NCI-H748 treated with DMSO at 0.1 percent for 48 hours (cell line): ENCODE measurements at places on chromosomes 7 and 10.

DNA sequence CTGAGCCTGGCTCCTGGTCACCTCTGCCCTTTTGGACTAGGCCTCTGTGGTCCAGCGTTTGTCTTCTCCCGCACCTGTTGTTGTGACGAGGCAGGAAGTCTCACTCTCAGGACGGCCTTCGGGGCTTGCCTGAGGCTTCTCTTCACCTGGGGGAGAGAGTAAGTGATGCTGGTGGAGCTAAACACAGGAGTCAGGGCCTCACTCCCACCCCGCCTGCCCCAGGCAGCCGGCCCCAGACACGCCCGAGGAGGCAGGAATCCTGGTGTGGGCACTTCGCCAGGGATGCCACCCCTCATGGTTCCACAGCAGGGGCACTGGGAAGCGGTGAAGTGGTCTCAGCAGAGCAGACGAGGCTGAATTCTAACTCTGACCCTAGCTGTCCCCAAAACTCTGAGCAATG, 42.4 kb downstream of the IL2RA start:
- no peak for DNase-seq

- DNase-seq: no peak
These were observed 83.2 kb upstream of the PRR15 start for GRCh38 chr7:29480451-29480850.

DNA sequence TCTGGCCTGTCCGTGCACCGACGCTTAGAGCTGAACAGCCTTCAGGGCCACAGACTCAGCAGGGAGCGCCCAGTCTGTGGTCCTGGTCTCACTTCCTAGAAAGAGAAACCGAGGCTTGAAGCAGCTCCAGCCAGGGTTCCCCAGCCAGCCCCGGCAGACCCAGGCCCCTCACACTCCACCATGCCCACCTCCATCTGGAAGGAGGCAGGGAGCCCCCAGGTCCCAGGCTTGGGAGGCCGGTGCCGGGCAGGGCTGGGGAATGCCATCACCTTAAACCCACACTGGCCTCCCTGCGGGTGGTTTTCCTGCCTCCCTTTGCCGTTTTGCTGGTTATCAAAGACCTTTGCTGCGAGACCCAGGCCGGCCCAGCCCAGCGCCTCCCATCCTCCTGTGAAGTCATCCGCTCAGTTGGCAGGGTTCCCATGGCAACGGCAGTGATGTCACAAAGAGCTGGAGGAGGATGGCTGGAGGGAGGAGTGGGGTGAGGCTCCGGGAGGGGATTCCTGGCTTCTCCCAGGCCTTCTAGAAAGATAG, 24.0 kb downstream of the ELFN1 start:
- no peak for DNase-seq

- no peak for DNase-seq
These were observed 129.9 kb downstream of the NOC3L start for GRCh38 chr10:94232711-94233383.

GRCh38 chr10:97207131-97207530, 21.4 kb upstream of the SLIT1 start:
- DNase-seq: no peak

- no peak for DNase-seq
These were observed 4.2 kb downstream of the SUN1 start for GRCh38 chr7:836429-836828.

DNA sequence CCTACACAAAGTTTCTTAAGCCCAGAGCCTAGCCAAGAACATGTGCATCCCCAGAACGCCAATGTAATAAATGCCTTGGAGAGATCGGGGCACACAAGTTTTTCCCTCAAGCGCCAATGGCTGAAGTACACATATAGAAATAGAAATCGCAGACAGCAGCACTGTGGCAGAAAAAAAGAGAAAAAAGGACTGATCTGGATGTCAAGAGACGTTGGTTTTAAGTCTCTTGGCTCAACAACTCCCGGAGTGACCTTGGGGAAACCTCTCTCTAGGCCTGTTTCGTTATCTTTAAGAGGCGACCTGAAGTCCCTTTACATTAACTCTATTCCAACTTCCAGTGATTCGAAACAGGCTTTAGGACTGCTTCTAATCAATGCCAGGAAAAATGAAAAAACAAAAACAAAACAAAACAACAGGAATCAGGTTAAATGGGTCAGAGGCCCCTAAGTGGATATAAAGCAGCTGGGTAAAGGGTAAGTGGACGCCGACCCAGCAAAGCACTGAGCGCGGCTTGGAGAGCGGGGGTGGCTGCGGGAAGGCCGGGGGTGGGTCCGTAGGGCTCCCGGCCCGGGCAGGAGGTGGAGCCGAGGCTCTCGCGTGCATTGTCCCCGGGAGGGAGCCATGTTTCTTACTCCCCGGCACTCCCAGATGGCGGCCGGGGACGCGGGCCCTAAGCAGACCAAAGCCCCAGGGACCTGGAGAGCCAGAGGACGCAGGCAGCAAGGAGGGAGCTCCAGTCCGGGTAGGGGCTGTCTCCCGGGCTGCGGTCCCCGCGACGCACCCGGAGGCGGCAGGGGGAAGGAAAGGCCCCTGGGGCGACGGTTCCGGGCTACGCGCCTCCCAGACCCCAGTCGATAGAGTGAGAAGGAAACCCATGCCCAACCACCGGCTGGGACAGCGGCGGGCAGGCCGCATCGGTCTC, 757 bp downstream of the EIF3A start:
- DNase-seq: no peak

DNA sequence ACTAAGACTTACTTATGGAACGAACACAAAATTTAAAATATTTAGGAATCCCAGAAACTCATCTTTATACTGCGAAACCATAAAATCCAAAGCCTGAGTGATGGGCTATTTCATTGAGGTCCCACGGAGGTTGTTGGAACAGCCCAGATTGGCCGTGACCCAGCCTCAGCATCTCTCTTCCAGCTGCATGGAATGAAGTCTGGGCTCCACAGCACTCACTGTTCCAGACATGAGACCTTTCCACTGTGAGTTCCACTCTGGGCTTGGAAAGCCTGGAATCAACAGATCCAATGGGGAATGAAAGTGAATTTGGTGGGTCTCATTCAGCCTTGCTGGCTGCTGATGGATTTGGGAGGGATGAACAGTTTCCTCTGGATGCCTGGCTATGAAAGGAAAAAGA, 184.9 kb downstream of the EMX2 start:
- DNase-seq: no peak

DNA sequence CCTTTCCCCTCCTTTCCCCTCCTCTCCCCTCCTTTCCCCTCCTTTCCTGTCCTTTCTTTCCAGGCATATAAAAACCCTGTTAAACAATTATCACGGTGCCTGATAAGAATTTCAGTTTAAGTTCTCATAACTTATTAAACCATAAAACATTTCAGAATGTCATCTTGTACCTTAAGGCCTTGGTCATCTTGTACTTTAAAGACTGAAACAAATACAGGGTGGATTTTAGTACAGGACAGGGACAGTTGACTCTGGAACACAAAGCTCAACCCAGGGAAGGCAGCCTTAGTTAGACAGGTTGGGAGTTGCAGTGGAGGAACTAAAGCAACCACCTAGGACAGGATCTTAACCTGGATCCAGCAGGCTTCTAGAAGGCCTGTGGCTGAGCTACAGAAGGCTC, 1.2 kb downstream of the AGR3 start:
- no peak for DNase-seq

DNA sequence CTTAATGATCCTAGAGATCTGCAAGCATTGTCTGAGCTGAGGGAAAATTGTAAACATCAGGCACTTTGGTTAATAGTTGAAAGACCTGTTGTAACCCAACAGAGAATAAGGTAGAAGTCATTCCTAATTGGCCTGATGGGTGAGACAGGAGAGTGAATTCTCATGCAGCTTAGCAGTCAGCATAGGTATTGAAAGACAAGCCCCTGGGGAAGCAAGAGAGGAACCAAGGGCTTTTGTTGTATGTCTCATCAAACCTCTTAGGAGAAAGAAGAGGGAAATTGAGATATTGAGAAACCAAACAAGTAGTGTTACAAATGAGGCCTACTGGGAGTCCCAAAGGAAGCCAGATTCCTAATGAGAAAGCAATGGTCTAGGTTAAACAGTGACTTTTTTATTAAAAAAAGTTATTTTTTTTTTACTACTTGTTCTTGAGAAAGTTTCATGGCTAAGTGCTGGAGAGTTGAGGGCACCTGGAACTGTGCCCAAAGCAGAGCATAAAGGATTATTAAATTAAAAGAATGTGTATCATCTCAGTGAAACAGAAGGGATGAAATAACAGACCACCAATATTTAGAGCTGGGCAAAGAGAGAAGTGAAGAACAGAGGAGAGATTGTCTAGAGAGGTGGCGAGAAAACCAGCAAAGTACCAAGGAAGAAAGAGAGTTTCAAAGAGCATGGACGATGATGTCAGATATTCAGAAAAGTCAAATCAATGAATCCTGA, 168.9 kb downstream of the CDK14 start:
- no peak for DNase-seq

DNA sequence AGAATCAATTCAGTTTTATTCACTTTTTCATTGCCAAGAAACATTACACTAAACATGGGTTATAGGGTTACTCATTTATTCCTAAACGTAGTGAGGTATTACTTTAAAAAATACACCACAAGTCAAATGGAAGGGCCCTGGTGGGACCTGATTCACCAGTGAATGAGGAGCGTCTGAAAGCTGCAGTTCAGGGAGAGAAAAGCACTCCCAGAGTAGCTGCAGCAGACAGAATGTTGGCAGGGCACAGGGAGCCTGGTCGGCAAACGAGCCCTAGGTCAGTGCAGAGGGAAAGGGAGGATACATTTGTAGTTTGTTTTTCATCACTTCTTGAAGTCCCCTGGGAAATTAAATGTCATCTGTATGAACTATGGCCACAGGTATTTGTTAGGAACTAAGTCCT, 361.7 kb upstream of the ETV1 start:
- DNase-seq: no peak

DNA sequence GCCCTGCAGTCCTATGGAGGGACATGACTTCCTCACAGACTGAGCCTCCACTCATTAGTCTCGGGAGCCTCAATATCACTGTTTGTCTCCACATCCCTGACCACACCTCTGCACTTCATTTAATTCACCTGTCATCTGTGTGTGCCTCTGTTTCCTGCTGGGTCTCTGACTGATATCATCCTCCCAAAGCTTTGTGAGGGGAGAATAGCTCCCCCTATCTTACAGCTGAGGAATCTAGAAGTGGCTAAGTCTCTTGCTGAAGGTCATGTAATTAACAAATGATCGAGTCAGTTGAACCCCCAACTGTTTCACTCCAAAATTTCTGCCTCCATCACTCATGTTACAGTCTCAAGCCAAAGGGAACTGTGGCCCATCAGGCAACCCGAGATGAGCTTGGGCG, 5.5 kb upstream of the CPXM2 start:
- DNase-seq: no peak

GRCh38 chr7:43872406-43873110, 3.2 kb upstream of the MRPS24 start:
- no peak for DNase-seq

DNA sequence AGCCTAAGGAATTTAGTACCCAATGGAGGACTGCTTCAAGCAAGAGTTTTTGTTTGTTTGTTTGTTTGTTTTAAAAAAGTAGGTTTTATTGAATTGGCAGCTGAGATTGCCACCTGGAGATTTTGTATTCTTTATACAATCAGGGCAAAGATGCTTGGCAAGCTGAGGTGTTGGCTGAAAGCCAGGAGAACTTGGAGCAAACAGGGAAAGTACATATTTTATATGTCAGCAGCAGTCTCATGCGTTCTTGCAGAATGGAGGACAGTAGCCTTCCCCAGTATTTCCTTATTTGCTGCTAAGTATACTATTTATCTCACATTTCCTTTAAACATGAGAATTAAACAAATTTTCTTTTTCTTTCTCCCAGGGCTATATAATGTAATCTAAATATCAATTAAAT, 22.6 kb upstream of the ICA1 start:
- no peak for DNase-seq

DNA sequence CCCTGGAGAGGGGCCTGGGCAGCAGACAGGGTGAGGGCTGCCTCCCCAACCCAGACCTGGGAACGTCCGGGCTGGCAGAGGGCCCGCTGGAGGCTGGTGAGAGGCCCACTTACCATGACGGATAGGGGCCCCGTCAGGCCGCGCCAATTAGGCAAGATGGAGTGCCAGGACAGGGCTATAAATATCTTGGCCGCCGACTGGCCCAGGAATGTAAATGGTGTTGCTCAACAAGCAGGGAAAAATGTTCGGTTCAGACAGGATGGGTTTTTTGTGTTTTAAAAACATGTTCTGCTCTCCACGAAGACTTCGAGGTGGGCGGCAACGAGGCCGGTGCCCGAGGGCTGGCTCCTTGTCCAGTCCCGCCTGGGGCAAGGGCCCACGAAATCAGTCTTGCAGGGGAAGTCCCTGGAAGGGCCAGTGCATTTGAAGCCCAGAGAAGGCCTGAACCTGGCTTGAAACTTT, 35.8 kb upstream of the ELN start:
- DNase-seq: no peak

DNA sequence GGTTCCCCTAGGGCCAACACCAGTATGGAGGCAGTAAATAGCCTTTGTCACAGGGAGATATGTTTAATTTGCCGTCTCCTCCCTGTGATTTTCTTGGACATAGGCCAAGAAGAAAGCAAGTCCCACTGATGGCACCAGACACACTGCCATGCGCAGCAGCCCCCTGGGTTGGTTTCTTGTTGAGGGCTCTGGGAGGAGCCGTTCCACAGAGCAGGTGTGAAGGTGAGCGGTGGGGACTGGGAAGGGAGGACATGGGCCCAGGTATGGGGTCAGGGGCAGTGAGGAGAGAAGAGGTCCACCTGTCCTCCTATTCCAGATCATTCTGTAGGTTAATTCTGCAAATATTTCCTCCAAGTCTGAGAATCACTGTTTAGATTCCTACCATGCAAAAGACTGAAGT, 376.1 kb downstream of the PLXNA4 start:
- no peak for DNase-seq

GRCh38 chr7:36838616-36839225, 114.4 kb upstream of the AOAH start:
- DNase-seq: no peak

- DNase-seq: no peak
These were observed 182.2 kb downstream of the ZNF438 start for GRCh38 chr10:30849231-30850035.

- no peak for DNase-seq
These were observed 199.1 kb upstream of the LYZL2 start for GRCh38 chr10:30828680-30829079.

DNA sequence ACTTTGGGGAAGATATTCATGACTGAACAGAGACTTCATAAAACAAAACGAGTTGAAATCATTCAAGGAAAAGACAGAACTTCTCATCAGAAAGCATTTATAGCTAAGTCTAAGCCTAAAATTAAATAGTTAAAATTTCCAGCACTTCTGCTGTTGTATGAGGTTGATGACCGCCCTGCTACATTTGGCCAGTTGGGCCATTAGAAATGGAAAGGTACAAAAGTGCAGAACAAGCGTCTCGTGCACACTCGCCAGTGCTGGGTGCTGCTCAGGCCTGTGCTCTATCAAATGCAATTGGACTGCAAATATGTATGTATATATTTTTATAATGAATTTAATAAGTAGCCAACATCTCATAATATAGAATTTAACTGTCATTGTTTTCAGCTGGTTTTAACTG, 34.4 kb upstream of the RNF32 start:
- no peak for DNase-seq

GRCh38 chr7:134212576-134213546, 85.7 kb downstream of the LRGUK start:
- DNase-seq: no peak
